ENCODE measurements at places on chromosomes 1 and 21.

DNA sequence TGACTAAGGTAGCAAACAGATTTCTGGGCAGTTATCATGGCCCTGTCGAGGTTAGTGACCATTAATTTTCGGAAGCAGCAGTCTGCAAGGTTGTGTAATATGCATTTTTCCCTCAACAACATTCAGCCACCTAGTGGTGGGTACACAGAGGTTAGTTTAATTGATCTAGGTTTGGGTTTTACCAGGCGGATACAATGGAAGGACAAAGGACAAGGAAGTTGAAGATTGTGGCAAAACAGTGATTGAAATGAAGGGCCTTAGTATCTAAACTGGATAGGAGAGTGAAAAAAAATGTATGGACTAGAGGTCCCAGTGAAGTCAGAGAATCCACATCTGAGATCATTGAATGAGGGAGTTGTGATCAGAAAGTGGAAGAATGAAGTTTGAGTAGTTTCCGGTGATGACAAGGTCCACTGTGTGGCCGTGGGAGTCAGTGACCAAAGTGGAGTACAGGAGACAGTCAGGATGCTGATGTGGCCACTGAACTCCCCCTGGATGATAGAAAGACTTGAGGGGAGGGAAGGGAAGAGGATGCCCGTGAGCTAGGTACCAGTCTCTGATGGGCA is 2.8 kb downstream of the ARMH1 start:
- no peak for DNase-seq

DNA sequence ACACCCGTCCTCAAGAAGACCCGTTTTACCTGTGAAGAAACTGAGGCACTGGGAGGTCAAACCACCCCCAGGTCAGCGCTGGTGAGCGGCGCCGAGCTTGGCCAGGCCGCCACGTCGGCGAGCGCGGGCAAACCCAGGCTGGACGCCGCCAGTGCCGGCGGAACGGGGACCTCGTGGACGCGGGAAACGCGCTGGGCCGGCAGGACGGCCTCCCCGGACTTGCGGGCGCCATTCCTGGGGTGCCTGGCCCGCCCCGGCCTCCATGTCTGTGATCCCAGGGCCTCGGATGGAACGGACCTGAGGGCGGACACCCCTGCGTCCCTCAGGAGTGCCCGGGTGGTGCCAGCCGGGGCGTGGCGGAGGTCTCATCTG is 764 bp upstream of the SUMO3 start:
- DNase-seq: no peak

DNA sequence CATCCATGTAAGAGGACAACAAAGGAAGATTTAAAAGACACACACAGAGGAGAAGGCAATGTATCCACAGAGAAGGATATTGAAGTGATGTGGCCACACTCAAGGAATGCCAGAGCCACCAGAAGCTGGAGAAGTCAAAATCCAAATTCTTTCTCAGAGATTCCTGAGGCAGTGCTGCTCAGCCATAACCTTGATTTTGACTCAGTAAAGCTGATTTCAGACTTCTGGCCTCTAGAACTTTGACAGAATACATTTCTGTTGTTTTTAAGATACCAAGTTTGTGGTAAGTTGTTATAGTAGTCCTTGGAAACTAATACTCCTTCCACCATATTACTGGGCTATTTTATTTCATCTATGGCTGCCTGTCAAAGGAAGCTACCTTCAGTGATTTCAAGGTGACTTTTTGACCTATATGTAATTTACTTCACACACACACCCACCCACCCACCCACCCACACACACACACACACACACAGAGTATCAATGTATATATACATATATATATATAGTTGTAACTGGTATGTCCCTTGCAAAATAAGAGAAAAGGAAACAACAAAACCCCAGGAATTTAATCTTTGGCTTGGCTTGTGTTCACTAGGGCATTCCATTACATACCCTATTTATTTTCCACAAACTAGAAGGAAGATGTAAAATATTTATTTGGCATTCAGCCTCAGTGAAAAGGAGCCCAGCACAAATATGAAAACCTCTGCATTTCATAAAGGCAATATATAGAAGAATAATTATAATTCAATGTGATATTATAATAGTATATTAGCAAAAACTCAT is 142.1 kb upstream of the PTGFR start:
- no peak for DNase-seq

DNA sequence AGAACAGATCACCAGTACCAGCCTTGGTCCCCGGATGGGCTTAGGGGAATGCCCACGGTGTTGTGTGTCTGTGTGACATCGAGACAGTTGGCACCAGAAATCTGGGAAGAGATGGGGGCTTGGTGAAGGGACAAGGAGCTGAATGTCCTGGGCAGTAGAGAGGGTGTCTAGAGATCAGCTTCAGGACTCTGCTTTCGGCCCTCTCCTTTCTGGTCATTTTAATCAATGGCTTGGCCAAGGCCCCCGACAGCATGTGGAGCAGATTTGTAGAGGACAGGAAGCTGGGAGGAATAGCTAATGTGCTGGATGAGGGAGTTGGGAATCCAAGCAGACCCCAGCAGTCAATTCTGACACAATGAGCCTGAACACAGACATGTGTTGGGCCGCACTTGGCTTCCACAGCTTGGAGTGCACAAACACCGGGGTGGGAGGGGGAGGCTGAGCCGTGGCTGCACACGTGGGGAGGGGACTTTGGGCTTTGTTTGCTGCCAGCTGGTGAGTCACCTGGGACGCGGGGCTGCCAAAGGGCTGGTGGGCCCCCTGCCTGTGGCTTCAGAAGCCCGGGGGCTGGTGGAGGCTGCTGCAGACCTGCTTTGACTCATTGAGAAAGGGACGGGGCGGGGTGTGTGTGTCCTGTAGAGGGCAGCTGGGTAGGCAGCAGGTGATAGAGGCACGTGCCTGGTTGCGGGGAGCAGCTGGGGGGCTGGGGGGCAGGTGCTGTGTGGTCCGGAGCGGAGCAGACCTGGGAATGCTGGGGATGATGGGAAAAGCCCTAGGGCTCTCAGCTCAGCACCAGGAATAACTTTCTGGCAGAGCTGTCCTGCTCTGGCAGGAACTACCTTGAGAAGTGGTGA is 20.9 kb downstream of the SLC1A7 start:
- no peak for DNase-seq

- DNase-seq: no peak
Measured at GRCh38 chr1:163523375-163524029, 201.7 kb downstream of the NUF2 start.

- DNase-seq: no peak
Measured at GRCh38 chr1:110519125-110519810, at the start of gene KCNA10. Gene KCNA10 (minus strand): TSS chr1:110519175. CDS start chr1:110518787, 388 bp downstream.

Data from Caki2 (cell line).